Left colon (tissue), 2 donors: ENCODE measurements at places on chromosomes 4 and X. TPM values are rescaled to one million over a fixed set of nuclear protein-coding genes. Genes with fewer than 3 reads are reported as not detected.

DNA sequence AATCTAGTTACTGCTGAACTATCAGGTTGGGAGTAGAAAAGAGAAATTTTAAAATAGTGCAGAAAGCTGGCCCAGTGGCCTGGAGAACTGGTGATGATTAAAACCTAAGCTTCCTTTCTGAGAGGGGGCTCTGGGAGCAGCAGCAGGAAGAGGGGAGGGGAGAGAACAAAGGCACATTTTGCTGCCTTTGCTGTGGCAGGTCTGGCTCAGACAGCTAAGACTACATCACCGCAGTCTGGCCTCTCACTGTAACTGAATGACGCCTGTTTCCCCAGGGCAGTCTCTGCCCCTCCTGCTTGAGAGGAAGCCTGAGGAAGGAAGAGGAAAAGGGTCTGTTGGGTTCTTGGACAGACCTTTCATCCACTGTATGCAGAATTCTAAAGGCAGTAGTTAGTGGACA is 148.5 kb downstream of the FRAS1 start:
- DNase-seq = no peak

SULT1B1 gene
- total RNA-seq = 331 TPM

NKX3-2 gene
- total RNA-seq = 2.5 TPM

- no peak for DNase-seq
Observed at GRCh38 chr4:78092850-78093249, 35.7 kb downstream of the FRAS1 start.

DNA sequence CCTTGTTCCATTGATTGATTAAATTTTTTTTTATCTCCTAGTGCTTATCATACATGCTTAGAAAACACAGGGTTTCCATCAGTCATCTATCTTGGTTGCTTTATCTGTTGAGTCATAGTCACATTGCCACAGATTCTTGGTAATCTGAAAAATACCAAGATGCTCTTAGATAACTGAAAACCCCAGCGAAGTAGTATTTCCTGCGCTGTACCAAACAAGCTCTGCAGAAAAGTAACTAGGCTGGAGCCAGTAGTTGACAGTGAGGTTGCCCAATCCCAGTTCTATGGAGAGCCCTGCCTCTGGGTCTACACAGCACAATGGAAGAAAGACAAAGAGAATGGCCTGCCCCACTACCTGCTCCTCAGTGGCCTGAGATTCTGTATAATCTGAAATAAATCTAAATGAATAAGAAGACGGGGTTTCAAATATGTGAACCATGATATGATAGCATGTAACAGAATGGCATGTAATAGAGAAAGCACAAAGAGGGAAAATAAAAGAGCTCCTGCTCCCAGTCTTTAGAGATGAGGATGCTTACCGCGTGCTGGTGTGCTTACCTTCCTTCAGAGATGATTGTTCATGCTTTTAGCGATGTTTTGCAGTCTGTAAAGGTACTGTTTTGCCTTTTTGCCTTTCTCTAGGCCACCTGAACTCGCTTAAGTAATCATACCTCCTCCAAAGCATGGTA is 55.3 kb upstream of the RAPGEF2 start:
- no peak for DNase-seq

- peak; percentile 94 for DNase-seq
Observed at GRCh38 chr4:8198906-8199593, at the start of gene SH3TC1. SH3TC1 (plus strand) TSS chr4:8199290; CDS start chr4:8205195, 5,905 bp downstream.

DNA sequence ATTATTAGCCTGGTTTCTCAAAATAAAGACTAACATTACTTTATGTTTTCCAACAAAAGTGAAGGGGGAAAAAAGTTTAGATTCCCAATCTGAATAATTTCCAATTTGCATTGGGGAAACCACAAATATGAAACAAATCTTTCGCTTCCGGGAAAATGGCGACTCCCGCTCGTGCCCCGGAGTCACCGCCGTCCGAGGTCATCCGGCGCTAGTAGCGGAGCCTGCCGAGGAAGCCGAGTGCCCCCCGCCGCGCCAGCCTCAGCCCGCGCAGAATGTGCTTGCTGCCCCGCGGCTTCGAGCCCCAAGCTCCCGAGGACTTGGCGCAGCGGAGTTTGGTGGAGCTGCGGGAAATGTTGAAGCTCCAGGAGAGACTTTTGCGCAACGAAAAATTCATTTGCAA is 75.0 kb upstream of the TMPRSS11A start:
- DNase-seq = no peak

DNA sequence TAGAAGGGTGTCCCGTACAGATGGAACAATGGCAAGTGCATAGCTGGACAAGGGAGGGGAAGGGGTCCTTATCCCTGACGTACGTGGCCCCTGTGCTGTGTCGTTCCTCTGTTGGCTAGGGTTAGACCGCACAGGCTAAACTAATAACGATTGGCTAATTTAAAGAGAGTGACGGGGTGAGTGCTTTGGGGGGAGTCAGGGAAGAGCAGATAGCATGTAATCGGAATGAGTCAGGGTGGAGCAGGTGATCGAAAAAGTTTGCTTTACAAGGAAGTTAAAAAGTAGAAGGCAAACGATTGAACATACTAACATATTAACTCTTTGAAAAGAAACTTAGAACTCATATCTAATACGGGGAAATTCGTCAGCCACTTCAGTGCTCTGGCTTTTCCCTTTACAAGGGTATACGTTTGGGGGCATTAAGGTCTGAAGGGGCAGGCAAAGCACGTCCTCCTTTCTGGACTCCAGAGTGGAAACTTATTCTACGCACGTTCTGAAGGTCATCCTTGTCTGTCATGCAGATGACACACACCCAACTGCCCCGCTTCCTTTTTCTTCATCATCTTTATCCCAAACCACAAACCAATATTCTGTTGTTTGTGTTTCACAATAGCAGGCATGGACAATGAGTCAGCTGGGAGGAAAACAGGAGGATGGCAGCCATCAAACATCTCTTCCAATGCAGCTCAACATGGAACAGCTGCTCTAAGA is 10.2 kb upstream of the CRLF2 start:
- DNase-seq = no peak

DNA sequence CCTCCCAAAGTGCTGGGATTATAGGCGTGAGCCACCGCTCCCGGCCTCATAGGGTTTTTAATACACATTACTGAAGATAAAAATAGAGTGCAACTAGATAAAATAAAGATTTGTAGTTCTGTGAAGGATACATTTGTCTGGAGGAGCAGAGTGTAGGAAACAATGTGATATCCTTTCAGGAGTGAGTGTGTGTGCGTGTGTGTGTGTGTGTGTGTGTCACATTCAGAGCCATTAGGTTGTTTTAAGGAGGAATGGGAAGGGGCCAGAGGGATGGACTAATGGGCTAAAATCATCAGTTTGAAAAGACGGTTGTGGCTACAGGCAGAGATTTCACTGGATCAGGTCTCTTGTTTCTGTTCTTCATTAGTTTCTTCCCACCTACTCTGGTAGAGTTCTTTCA is 40.0 kb downstream of the RBPJ start:
- DNase-seq = no peak

- DNase-seq = no peak
Observed at GRCh38 chrX:132443196-132444135, 45.4 kb downstream of the MBNL3 start.

DNA sequence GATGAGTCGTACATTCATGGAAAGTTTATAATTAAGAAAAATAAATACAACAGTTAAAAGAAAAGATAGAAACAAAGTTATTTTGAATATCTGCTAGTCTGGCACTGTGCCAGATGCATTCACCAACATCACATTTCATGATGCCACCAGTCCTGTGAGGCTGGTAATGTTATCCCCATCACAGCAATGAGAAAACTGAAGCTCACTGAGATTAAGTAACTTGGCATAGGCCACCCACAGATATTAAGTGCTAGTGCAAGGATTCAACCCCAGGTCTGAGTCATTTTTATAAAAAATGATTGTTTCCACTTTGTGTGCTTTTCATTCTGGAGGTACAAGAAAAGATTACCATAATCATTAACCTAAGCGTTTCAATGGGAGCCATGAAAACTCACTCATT is 65.0 kb upstream of the IL15 start:
- DNase-seq = no peak

GRCh38 chrX:105282077-105282476 is 61.6 kb upstream of the TEX13A start:
- DNase-seq = no peak

GRCh38 chrX:41616255-41616654 is 72.5 kb upstream of the GPR34 start:
- no peak for DNase-seq

- no peak for DNase-seq
Observed at GRCh38 chr4:73984736-73985527, 3.1 kb downstream of the PPBP start.

DNA sequence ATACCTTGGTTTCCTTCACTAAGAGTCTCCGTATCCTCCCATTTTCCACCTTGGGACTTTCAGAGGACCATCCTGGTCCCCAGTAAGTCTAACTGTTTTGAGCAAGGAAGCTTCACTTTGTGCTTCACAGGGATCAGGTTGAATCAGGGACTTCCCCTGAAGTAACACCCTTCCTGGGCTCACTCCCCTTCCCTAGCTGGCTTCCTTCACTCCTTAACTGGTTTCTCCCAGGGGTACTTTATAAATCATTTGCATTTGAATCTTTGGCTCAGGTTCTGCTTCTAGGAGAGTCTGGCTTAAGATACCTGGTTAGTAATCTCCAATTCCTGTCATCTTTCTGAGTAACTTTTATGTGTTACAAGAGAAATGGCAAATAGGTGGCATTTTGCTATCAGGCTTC is 24.5 kb upstream of the GRIA2 start:
- DNase-seq = no peak

GRCh38 chr4:7182616-7183015 is 9.7 kb upstream of the SORCS2 start:
- DNase-seq = no peak

TENM3 gene
- 2.2 TPM for total RNA-seq

- no peak for DNase-seq
Observed at GRCh38 chr4:146336410-146336807, 122.1 kb downstream of the REELD1 start.

- no peak for DNase-seq
Observed at GRCh38 chr4:186930024-186930423, 206.4 kb upstream of the FAT1 start.
